Activated naive CD4-positive, alpha-beta T cell treated with anti-CD3 and anti-CD28 coated beads for 36 hours (primary cell): ENCODE measurements at places on chromosomes 5 and 9. TPM values are rescaled to one million over a fixed set of nuclear protein-coding genes. Genes with fewer than 3 reads are reported as not detected.
A peak's percentile ranks its signal among the peaks of the same experiment; 100 is the strongest.

The TAF11L5 gene
- total RNA-seq, result not detected

The DMRT3 gene
- total RNA-seq, result not detected

The RMRP gene
- total RNA-seq, result 12,571 TPM

The IFNA21 gene
- not detected for total RNA-seq

The RASEF gene
- not detected for total RNA-seq

The ORM2 gene
- not detected for total RNA-seq

The PCDHB4 gene
- total RNA-seq, result not detected

- no peaks in the 10 kb centered on the region for H3K36me3 ChIP-seq
- no peaks in the 10 kb centered on the region for H3K4me1 ChIP-seq
- no peak overlapping the region for H3K27ac ChIP-seq
- H3K4me3 ChIP-seq, result no peak overlapping the region
- H3K27me3 ChIP-seq, result peaks cover 5% of the 10 kb centered on the region
- DNase-seq, result no peak
These were observed 367.4 kb upstream of the SMARCA2 start for GRCh38 chr9:1647776-1648175.

GRCh38 chr9:73009649-73010288, 56.9 kb upstream of the ALDH1A1 start:
- no peak overlapping the region for H3K27ac ChIP-seq
- peaks cover 24% of the 10 kb centered on the region for H3K27me3 ChIP-seq
- no peaks in the 10 kb centered on the region for H3K36me3 ChIP-seq

DNA sequence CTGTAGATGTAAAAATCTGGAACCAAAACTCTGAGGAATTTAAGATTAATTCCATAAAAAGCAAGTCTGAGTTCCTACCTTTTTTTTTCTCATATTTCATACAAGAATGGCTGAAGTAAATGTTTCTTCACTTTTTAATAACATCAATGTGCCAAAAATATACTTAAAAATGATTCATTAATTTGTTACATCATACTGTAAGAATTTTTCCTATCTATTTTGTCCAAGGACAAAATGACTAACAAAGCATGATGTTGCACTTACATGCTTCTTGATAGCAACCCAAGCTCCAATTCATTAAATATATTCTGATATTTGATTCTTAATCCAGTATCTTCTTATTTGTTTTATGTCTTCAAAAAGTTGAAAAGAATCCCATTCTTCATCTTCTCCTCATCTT, 988.3 kb downstream of the TLE1 start:
- DNase-seq, result no peak
- H3K4me3 ChIP-seq, result no peak overlapping the region
- H3K36me3 ChIP-seq, result no peaks in the 10 kb centered on the region
- H3K4me1 ChIP-seq, result no peaks in the 10 kb centered on the region
- no peaks in the 10 kb centered on the region for H3K27me3 ChIP-seq

DNA sequence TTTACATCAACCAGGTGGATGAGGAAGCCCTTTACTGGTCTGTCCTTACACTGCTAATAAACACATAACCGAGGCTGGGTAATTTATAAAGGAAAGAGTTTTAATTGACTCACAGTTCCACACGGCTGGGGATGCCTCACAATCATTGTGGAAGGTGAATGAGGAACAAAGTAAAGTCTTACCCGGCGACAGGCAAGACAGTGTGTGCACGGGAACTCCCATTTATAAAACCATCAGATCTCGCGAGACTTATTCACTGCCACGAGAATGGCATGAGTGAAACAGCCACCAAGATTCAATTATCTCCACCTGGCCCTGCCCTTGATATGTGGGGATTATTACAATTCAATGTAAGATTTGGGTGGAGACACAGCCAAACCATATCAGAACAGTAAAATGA, 67.3 kb upstream of the GRAMD2B start:
- no peak for DNase-seq
- no peak overlapping the region for H3K27ac ChIP-seq
- H3K4me3 ChIP-seq, result no peak overlapping the region
- peaks cover 12% of the 10 kb centered on the region for H3K4me1 ChIP-seq
- H3K36me3 ChIP-seq, result no peaks in the 10 kb centered on the region

DNA sequence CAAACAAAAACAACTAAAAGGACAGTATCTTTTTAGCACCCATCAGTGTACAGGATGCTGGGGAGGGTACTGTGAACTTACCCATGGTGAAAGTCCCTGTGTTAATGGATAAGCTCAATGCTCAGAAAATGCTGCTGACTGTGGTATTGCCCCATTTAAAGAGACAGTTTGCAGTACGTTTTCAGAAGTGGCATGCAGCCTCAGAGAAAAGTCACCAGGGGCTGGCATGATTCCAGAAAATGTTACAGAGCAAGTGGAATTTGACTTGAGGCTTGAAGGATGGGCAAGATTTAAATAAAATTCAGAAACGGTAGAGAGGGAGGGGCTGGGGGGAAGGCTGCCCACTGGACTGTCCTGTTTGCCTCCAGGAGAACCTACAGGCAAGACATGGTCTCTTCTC, 7.2 kb downstream of the S1PR3 start:
- no peak overlapping the region for H3K4me3 ChIP-seq
- H3K27me3 ChIP-seq, result peaks cover 42% of the 10 kb centered on the region
- no peak for DNase-seq
- no peaks in the 10 kb centered on the region for H3K4me1 ChIP-seq
- H3K36me3 ChIP-seq, result no peaks in the 10 kb centered on the region

DNA sequence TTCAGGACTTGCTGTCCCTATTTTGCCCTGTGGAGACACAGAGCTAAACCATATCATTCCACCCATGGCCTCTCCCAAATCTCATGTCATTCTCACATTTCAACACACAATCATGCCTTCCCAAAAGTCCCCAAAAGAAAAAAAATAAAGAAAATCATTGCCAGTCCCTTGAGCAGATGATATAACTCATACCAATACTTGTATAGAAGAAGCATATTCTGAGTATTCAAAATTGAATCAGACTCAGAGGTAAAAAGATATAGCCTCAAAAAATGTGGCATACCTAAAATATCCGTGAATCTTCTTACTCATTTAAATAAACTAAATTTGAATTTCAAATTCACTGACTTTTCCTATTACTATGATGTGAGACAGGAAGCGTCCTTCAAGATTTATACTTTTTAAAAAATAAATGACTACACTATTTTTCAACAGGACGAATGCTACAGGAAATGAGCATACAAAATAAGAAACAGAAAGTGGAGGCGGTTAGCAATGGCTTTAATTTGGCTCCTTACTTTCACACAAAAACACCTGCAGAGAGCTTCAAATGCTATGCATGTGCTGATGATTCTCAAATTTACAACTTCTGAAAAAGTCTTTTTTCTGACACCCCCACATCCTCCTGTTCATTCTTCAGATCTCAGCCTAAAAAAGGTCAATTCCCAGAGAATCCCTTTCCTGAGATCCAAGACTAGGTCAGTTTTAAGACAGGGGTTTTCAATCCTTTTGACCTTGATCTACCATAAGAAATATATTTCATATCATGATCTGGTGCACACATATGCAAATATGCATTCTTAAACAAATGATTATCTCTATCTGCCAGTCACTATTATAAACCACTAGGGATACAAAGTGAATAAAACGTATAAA, 39.6 kb upstream of the DMXL1 start:
- H3K4me3 ChIP-seq, result peak overlapping the region; percentile 9
- peak overlapping the region; percentile 89 for H3K27ac ChIP-seq
- H3K27me3 ChIP-seq, result no peaks in the 10 kb centered on the region
- H3K36me3 ChIP-seq, result no peaks in the 10 kb centered on the region

DNA sequence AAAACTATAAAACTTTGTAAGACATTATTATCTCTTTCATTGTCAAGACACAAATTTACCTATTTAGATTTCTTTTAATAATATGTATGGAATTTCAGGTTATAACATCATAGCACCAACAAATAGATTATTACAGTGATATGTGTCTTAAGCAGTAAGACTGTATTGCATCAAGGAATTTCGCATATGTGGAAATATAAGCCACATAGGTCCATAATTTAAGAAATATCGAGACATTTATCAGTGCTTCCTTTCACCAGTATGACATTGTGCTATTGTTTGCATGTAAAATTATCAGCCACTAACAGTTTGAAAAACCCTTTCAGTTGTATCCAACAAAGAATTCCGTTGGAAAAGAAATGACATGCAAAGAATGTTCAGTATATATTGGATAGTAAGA, 186.7 kb upstream of the RASA1 start:
- DNase-seq, result no peak
- H3K27ac ChIP-seq, result no peak overlapping the region
- no peaks in the 10 kb centered on the region for H3K27me3 ChIP-seq
- H3K36me3 ChIP-seq, result peaks cover 2% of the 10 kb centered on the region
- H3K4me3 ChIP-seq, result no peak overlapping the region

DNA sequence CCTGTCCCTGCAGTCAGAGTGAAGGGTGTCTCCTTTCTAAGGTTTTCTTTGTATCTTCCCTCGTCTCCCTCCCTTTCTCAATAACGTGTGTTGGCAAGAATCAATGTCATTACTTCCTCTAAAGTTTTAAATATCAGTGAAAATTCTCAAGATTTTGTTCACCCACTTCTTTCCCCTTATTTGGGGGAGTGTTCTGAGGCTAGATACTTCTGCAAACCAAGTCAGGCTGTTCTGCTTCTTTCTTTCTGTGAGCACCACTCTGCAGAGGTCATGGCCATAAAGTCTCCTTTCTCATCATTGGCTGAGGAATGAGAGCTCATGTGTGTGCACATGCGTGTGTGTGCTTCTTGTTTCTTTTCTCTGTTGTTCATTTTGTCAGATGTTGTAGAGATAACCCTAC, 26.6 kb upstream of the SPATA31C2 start:
- peaks cover 16% of the 10 kb centered on the region for H3K27me3 ChIP-seq
- H3K4me3 ChIP-seq, result no peak overlapping the region
- no peaks in the 10 kb centered on the region for H3K36me3 ChIP-seq
- no peak overlapping the region for H3K27ac ChIP-seq

GRCh38 chr5:52989025-52989780, at the start of gene ITGA2:
ITGA2 (plus strand) TSS chr5:52989352; CDS start chr5:52989469, 117 bp downstream.
- H3K36me3 ChIP-seq, result no peaks in the 10 kb centered on the region
- H3K4me1 ChIP-seq, result peaks cover 24% of the 10 kb centered on the region
- H3K27ac ChIP-seq, result peak within 1 kb of the TSS; percentile 50

DNA sequence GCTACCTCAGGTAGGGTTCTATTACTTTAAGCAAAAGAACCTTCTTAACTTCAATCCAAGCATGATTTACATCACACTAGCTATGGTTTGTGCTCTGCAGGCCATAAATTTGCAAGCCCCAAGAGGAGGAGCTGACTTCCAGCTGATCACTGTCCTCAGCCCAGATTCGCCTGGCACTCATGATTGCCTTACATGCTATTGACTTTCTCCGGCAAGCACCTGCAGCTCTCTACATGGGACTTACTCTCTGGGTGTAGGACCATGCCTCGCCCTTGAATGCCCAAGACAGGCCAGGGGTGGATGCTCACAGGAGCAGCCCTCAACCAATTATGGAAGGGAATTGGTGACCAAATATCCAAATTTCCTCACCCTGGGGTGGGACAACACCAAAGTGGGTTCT, 99.8 kb downstream of the ESM1 start:
- no peak for DNase-seq
- H3K27ac ChIP-seq, result no peak overlapping the region
- peaks cover 62% of the 10 kb centered on the region for H3K27me3 ChIP-seq
- no peak overlapping the region for H3K4me3 ChIP-seq
- H3K4me1 ChIP-seq, result peaks cover 10% of the 10 kb centered on the region

DNA sequence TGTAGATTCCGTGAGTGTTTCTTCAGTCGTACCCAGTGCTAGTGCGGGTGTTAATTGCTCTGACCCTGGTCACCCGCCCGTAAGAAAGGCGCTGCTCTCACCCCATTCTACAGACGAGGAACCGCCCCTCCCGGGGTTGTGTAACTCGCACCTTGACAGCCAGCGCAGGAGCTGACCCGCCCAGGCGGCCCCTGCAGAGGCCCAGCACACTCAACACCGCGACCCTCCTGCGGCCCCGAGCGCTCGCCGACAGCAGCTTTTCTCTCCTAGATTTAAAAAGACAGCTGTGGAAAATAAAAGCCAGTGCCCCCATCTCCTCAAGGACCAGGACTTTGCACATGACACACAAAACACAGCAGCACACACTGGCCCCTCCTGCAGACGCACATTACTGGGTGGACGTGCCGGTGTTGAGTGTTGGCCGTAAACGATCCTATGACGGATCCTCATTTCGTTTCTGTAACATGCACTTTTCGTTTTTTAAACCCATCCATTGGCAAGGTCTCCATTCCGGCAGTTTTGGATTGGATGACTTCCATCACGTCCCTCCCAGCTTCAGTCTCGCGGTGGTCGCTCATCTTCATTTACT, 22.9 kb downstream of the OR2V2 start:
- no peak for DNase-seq
- H3K36me3 ChIP-seq, result no peaks in the 10 kb centered on the region
- peak overlapping the region; percentile 73 for H3K4me3 ChIP-seq
- peaks cover 69% of the 10 kb centered on the region for H3K27me3 ChIP-seq
- peaks cover 69% of the 10 kb centered on the region for H3K4me1 ChIP-seq
- no peak overlapping the region for H3K27ac ChIP-seq

GRCh38 chr9:134125413-134126095, 10.3 kb upstream of the WDR5 start:
- H3K4me3 ChIP-seq, result no peak overlapping the region
- H3K27ac ChIP-seq, result no peak overlapping the region
- no peaks in the 10 kb centered on the region for H3K27me3 ChIP-seq
- H3K36me3 ChIP-seq, result no peaks in the 10 kb centered on the region
- H3K4me1 ChIP-seq, result peaks cover 2% of the 10 kb centered on the region
